ENCODE measurements at places on chromosomes 11 and 22. TPM values are rescaled to one million over a fixed set of nuclear protein-coding genes. Genes with fewer than 3 reads are reported as not detected.

- DNase-seq: no peak
These were observed 1.2 kb downstream of the MICALL1 start for GRCh38 chr22:37907036-37907954.

Gene DEFB131B
- not detected for total RNA-seq

Gene CD248
- 0.26 TPM for total RNA-seq

- DNase-seq: no peak
These were observed 13.2 kb upstream of the TSKU start for GRCh38 chr11:76769645-76770586.

- no peak for DNase-seq
These were observed 41.4 kb upstream of the ZBED5 start for GRCh38 chr11:10899121-10899830.

DNA sequence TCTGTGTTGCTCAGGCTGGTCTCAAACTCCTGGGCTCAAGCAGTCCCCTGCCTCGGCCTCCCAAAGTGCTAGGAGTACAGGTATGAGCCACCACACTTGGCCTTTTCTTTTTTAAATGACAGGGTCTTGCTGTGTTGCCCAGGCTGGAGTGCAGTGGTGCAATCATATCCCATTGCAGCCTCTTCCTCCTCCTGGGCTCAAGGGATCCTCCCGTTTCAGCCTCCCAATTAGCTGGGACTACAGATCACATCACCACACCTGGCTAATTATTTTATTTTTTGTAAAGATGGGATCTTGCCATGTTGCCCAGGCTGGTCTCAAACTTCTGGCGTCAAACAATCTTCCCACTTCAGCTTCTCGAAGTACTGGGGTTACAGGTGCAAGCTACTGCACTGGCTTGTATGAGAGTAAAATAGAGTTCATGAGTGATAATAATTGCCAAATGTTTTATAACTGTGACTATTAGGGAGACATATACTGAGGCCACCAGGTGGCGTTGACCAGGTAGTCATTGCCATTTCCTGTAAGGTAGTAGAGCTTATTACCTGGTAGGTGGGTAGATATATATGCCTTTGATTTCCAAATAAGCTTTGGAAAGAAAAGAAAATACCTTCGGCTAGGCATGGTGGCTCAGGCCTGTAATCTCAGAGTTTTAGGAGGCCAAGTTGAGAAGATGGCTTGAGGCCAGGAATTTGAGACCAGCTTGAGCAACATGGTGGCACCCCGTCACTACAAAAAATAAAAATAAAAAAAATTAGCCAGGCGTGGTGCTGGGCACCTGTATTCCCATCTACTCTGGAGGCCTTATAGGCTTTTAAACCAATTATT is 5.4 kb downstream of the FDX1 start:
- DNase-seq: no peak

Gene CRYAB
- total RNA-seq: not detected

GRCh38 chr22:47713941-47714340 is 951.5 kb downstream of the TBC1D22A start:
- DNase-seq: no peak

GRCh38 chr22:32570501-32570900 is 95.9 kb downstream of the FBXO7 start:
- DNase-seq: no peak

DNA sequence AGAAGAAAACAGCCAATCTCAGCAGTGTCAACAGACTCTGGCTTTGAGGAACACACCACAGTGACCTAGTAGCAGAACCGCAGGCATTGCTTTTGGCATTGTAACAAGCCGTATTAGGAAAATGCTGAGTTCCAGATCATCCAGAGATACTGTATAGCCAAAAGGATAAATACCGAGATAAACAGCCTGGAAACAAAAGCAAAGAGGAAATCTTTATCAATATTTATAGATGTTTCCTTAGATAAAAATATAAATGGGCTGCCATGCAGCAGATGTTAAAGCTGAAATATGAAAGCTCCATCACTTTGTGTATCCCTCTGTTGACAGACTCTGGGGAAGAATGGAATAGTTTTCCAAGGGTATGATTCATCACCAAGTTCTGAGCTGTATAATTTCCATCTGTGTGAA is 98.9 kb upstream of the TP53AIP1 start:
- DNase-seq: no peak

GRCh38 chr11:68651985-68652682 is 32.2 kb upstream of the GAL start:
- no peak for DNase-seq

GRCh38 chr11:130037881-130038585 is 31.7 kb upstream of the APLP2 start:
- no peak for DNase-seq

Gene XKR3
- total RNA-seq: not detected

Gene MMP13
- not detected for total RNA-seq

DNA sequence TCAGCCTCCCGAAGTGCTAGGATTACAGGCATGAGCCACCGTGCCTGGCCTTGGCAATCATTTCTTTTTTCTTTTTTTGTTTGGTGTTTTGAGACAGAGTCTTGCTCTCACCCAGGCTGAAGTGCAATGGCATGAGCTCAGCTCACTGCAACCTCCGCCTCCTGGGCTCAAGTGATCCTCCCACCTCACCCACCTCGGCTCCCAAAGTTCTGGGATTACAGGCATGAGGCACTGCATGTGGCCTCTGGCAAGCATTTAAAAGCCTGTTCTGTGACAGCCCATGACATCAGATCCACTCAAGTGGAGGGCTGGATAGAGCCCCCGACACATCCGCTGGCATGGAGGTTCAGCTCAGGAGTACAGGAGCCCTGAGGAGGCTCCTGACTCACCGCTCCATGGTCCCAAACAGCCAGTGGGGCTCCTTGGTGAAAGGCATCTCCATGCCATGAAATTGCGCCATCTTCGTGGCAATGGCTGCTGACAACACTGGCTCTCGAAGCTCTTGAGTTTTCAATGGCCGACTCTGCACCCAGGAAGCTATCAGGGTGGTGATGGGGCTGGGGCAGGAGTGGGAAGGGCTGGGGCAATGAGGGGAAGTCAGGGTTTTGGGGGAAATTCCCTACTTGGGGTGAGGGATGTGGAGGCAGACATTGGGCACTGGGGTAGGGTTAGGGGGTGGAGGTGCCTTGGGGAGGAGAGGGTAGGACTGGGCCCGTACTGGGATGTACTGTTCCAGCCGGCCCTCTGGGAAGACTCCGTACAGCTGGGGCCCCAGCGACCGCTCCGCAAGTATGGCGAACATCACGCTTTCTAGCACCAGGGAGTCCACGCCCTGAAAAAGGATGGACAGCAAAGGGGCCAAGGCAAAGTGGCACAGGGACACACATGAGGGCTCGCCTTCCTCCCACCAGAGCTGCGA is 1.4 kb downstream of the CHKB start:
- no peak for DNase-seq

GRCh38 chr11:22802861-22803260 is 26.7 kb downstream of the SVIP start:
- DNase-seq: no peak

Gene CD3G
- total RNA-seq: 146 TPM

DNA sequence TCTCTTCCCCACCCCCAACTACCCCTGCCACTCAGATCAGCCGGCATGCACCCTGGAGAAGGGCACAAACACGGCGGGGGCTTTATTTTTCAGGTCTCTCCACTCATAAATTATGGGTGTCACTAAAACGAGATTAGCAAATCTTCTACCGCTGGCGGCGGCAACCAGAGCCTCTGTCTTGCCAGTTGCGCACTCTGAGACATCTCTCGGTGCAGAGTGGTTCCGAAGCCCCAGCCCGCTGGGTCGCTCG is 125.3 kb upstream of the C11orf58 start:
- DNase-seq: no peak
